ENCODE measurements at places on chromosomes 2 and 18.

DNA sequence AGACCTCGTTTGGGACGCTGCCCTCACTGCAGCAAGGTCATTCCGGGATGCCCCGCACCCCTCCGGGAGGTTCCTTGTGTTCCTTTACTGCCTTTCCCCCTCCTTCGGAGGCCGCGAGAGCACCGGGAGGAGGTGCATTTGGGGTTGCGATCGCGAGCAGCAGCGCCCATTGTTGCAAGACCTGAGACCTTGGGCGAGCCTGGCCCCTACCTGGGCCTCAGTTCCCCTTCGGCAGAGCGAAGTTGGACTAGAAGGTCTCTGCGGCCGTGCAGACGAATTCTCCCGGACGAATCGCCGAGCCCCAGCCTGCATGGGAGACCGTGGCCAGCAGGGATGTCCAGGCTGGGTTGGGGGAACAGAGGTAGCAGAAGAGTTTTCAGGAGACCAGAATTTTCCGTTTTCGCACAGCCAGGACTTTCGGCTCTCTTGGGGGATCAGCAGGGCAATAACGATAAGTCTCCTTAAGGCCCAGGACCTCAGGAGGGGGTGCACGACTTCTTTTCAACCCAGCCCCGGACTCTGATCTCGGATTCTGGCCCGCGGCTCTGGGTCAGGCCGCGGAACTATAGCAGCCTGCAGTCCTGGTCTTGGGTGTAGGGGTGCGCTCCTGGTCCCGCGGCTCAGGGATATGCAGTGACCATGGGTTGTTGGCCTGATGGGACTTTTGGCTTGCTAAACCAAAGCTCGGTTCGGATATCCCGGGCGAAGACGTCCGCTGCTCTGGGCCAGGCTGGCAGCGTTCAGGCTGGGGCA lies 2.8 kb downstream of the GDF7 start:
- DNase-seq: no peak

DNA sequence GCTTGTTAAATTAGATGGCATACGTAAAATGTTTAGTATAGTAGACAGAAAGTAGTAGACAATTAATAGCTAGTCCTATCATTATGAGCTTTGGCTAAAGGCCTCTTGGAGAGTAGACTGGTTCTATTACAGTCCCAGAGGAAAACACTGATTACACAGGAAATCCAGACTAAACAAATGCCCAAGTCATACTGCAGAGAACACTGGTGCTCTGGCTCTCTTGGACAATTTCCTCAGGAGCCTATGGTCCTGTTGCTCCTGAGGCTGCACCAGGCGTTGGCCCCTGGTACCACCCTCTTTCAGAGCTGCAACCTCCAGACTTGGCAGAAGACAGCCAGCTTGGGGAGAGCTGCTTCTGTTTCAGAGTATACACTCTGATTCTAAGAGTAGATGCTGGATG lies 41.8 kb downstream of the STAT1 start:
- no peak for DNase-seq

- no peak for DNase-seq
Measured at GRCh38 chr2:127577973-127578372, 42.5 kb downstream of the MYO7B start.

DNA sequence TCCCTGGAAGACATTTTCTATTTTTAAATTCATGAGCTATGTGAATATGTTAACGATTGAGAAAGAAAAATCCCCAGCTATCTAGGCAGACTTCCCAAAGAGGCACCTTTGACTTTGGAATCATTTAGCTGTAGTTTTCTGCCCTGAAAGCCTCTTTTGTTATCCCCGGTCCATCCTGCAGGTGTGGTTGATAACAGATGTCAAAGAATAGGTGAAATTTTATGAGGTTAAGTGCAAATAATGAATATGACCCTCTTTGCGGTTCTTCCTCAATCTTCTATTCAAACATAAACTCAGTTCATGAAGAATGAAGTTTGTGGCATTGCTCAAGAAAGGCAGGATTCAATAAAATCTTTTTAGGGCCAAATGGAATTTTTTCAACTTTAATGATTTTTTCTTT lies 51.6 kb upstream of the ATP8B1 start:
- no peak for DNase-seq

DNA sequence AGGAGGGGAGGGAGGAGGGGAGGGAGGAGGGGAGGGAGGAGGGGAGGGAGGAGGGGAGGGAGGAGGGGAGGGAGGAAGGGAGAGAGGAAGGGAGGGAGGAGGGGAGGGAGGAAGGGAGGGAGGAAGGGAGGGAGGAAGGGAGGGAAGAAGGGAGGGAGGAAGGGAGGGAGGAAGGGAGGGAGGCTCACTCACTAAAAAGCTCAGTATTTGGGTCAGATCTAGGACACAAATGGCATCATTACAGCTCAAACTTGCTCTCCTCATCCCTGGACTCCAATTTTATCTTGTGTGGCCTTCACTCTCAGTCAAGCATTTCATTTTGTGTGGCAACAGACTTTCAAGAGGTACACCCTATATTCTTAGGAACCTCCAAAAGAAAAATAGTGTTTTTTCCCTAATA lies 435.4 kb downstream of the IRS1 start:
- no peak for DNase-seq

- no peak for DNase-seq
Measured at GRCh38 chr2:82257796-82258555, 1953.4 kb upstream of the LRRTM1 start.

DNA sequence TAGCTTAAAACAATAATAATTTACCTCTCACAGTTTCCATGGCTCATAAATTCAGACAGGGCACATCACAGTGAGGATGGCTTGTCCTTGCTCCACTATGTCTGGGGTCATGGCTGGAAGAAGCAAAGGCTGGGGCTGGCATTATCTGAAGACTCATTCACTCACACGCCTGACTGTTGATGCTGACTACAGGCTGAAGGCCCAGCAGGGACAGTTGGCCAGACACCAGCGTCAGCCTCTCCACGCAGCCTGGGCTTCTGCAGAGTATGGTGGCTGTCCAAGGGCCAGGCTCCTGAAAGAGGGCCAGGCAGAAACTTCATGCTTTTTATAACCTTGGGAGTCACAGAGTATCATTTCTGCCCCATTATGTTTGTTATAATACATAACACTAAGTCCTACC lies 33.4 kb downstream of the YPEL5 start:
- DNase-seq: no peak

- DNase-seq: no peak
Measured at GRCh38 chr18:75044296-75044695, 164.6 kb downstream of the PTGR3 start.

DNA sequence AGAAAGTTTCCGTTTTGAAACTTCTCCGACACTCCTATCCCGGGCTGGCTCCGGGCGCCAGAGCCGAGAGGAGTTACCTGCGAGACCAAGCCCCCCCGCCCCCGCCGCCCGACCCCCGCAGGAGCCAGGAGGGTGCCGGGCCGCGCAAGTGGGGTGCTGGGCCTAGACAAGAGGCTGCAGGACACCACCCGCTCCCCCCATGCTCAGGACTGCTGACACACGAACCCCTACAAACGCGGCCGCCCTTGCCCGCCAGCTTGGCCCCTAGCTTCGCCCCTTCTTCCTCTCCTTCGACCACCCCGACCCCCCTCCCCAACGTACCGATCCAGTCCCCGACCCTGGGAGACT lies 497 bp downstream of the PLA2R1 start:
- peak; percentile 2 for DNase-seq

DNA sequence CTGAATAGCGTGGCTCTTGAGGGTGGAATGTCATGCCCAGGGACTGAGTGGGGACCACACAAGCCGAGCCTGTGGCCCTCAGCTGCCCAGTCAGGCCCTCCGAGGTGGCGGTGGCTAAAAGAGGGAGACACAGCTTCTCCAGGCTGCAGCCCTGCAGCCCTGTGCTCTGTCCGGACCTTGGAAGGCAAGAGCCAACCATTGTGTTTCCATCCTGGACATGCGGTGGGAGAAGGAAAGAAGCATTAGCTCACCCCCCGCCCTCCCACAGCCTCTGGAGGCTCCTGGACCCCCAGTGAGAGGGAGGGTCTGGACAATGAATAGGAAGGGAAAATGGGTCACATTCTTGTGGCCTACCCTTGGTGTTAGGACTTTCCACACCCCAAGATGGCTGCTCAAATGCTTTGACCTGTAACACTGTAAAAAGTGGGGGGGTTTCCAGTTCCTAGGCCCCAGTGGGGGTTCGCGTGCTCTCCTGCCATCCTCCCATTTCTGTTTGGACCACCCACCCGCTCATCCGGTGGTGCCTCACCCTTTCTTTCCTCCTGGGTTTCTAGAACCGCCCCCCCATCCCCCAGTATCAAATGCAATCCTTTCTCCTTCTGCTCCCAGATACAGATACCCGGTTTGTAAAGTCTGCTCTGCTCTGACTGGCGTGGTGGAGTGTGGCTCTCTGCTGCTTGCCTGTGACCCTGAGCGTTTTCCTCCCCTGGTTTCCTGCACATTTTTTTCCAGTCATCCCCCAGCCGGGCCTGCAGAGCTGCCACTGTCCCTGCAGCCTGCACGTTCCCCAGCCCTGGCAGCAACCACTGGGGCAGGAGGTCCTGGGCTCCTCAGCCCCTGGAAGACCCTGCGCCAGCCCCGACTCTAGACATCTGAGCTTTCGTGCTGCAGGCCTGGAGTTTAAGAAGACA lies 36.3 kb upstream of the SMAD7 start:
- DNase-seq: no peak

- peak; percentile 1 for DNase-seq
Measured at GRCh38 chr2:232113821-232114220, 152.3 kb downstream of the DIS3L2 start.

DNA sequence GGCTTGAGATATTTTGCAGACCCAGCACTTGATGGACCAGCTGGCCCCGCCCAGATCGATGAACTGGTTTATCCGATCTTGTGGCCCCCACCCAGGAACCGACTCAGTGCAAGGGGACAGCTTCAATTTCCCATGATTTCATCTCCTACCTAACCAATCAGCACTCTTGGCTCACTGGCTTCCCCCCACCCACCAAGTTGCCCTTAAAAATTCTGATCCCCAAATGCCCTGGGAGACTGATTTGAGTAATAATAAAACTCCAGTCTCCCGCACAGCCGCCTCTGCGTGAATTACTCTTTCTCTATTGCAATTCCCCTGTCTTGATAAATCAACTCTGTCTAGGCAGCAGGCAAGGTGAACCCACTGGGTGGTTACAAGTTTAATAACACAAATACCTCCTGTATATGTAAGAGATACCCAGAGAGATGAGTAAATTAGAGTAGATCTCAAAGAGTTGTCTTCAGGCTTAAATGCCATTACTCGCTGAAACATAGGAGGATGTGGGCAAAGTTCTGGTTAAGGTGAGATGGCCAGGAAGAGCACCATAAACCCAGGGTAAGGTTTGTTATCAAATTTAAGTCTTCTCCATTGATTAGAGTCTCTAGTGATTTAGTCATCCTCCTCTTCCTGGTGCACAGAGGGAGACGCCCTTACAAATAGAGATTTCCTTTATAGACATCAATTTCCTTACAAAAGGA lies 222.8 kb downstream of the ARL4C start:
- DNase-seq: no peak

GRCh38 chr2:30310371-30310770 lies 79.0 kb downstream of the LBH start:
- no peak for DNase-seq

DNA sequence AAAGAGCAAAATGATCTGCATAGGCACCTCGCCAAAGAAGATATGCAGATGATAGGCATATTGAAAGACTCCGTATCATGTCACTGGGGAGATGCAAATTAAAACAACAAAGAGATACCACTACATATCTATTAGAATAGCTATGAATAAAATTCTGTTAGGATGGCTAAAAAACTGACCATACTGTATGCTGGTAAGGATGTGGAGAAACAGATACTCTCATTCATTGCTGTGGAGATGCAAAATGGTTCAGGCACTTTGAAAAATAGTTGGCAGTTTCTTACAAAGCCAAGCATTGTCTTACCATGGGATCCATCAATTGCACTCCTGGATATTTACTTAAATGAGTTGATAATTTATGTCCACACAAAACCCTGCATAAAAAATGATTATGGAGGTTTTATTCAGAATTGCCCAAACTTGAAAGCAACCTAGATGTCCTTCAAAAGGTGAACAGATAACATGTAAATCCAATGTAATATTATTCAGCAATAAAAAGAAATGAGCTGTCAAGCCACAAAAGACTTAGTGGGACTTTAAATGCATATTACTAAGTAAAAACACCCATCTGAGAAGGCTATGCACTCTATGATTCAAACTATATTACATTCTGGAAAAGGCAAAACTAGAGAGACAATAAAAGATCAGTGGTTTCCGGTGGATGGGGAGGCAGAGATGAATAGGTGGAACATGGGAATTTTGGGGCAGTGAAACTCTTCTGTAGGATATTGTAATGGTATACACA lies 31.2 kb downstream of the ZNF385B start:
- no peak for DNase-seq

DNA sequence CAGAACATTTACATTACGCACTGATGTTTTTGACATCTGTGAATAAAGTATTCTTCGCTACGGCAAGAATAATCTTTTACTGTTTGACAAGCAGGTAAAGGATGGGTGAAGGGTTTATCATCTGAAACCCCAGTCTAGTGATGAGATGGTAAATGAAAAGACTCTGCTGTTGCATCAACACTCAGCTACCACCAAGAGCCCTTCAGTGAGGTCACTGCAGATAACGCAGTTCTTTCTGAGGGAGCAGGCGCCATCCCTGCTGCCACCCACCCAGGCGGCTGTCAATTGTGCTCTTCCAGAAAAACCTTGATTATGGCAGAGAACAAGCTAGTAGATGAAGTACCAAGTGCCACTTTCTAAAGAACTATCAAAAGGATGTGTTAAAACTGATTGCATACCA lies 58.7 kb downstream of the ABCG8 start:
- DNase-seq: no peak

DNA sequence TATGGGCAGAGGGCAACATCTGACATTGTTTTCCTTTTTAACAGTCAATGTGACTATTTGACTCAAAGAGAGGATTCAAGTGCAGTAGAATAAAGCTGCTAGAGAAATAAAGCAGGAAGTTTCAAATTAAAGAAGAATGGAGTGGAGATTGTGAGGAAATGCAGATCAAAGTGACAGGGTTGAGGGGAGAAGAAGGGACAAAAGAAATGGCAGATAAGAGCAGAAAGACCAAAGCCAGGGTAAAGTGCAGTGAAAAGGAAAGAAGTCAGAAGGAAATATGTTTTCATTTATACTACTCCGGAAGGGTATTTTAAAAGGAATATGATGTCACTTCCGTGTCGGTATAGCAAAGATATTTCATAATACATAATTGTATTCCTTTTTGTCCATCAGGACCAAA lies 297.5 kb upstream of the CRIM1 start:
- no peak for DNase-seq

GRCh38 chr2:189327879-189328847 lies 113.1 kb upstream of the WDR75 start:
- peak; percentile 79 for DNase-seq

GRCh38 chr2:235924675-235925063 lies 243.5 kb downstream of the GBX2 start:
- DNase-seq: no peak

GRCh38 chr2:170878505-170878904 lies 50.5 kb upstream of the GORASP2 start:
- DNase-seq: no peak

GRCh38 chr2:178448968-178449661 lies 1.9 kb downstream of the PRKRA start:
- DNase-seq: no peak

DNA sequence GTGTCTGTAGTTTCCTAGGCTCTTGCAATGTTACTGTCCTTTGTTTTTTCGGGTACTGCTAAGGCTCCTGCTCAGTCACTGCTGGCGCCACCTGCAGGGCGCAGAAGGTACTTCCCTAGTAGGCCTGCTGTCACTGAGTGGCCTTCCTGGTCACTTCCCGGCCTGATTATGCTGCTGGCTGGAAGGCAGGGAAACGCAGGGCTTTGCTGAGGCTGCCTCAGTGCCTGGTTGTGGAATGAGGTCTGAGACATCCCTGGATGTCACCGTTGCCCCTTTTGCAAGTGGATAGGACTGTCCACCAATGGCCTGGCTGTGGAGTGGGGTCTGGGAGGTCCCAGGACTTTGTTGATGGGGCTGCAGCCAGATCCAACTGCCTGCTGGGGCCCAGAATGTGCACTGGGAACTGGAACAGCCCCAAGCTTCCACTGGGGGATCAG lies 13.1 kb downstream of the DAW1 start:
- DNase-seq: peak; percentile 59
